Activated naive CD8-positive, alpha-beta T cell treated with anti-CD3 and anti-CD28 coated beads, Interleukin-2, amount 50 U/mL, for 24 hours (primary cell): ENCODE measurements at places on chromosomes 12 and 14.

DNA sequence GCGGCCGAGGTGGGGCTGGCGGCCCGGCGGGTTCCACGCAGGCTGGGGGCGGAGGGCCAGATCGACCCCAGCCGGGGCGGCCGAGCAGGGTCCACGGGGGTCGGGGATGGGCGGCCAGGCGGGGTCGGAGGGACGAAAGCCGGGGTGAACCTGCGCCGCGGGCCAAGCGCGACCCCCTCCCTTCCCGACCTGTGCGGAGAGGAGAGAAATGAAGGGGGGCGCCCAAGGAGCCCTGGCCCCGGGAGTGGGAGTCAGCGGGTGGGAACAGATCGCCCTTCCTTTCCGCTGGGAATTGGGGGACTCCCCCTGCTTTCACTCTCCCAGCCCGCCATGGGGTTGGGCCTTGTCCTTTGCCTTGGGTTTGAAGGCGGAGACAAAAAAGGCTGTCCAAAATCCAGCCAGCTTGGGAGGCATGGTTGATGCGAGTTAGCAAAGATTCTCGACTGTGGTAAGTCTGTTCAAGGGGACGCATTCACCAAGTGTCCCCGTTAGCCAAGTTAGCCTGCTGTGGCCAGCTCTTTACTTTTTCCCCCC is 559 bp upstream of the CKAP4 start:
- H3K27ac ChIP-seq, result peak overlapping the region; percentile 78
- peak overlapping the region; percentile 71 for H3K4me3 ChIP-seq
- DNase-seq, result peak; percentile 48

DNA sequence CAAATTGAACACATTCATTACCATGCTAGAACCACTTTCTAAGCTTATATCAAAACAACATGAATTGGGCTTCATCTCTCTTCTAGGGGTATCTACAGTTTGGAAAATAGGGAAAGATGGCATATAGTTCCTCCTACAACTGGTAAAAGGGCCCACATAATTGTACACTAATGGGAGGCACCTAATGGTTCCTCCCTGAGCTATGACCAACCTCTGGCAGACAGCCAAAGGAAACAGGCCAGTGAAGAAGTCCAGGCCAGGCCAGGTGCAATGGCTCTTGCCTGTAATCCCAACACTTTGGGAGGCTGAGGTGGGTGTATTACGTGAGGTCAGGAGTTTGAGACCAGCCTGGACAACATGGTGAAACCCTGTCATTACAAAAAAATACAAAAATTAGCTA is 23.2 kb upstream of the APOF start:
- H3K4me3 ChIP-seq, result no peak overlapping the region
- no peaks in the 10 kb centered on the region for H3K36me3 ChIP-seq
- no peaks in the 10 kb centered on the region for H3K4me1 ChIP-seq

DNA sequence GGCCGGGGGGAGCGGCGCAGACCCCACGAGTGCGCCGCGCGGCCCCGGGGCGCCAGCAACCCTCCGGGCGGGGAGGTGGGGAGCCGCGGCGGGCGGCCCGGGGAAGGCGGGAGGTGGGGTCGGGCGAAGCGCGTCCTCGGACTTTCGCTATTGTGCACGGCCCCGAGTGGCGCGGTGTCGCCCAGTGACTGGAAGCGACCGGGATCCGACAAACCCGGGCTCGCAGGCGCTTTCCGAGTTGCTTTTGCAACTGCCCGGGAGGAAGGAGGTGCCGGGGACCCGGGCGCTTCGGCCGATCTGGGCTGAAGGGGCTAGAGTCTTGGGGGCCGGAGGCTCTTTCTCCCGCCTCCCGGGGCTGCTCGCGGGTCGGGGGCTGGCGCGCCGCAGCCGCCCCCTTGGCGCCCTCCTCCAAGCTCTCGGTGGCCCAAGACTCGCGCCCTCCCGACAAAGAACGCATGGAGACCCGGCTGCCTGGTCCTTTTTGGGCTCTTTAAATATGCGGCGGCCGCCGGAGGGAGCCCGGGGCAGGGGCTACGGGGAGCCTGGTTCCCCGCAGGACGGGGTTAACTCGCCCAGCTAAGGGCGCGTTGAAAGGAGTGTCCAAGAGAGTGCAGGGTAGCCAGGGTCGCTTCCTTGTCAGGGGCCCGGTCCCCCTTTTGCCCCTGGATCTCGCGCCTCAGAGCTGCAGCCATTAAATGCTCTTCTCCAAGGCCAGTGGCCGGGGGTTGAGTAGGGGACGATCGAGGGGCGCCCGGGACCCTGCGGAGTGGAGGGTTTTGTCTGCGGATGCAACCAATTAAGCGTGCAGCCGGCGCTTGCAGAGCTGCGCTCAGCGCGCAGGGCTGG is 1.4 kb downstream of the HMGA2 start:
- peak; percentile 13 for DNase-seq
- H3K27ac ChIP-seq, result no peak overlapping the region
- peaks cover 28% of the 10 kb centered on the region for H3K4me1 ChIP-seq
- no peaks in the 10 kb centered on the region for H3K36me3 ChIP-seq
- H3K27me3 ChIP-seq, result peaks cover 75% of the 10 kb centered on the region
- peak overlapping the region; percentile 29 for H3K4me3 ChIP-seq

DNA sequence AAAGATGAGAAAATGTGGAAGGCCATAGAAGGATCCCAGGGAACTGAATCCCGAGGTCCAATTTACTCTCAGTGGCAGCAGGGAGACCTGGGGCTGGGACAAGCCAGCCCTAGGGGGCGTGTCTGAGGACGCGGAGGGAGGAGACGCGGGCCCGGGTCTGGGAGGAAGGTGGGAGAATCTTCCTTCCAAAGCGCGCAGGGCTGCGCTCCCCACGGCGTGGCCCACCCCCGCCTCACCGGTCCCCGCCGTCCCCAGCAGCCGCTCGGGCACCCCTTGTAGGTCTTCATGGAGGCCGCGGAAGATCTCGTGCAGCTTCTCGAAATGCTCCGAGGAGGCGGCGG is 323 bp downstream of the VTI1B start:
- H3K4me3 ChIP-seq, result peak overlapping the region; percentile 91
- H3K27me3 ChIP-seq, result no peaks in the 10 kb centered on the region
- DNase-seq, result peak; percentile 62
- H3K4me1 ChIP-seq, result peaks cover 30% of the 10 kb centered on the region
- H3K27ac ChIP-seq, result peak overlapping the region; percentile 75
- peaks cover 16% of the 10 kb centered on the region for H3K36me3 ChIP-seq

GRCh38 chr14:96920023-96920422 is 122.8 kb downstream of the VRK1 start:
- H3K27me3 ChIP-seq, result no peaks in the 10 kb centered on the region
- no peaks in the 10 kb centered on the region for H3K4me1 ChIP-seq
- H3K4me3 ChIP-seq, result no peak overlapping the region
- H3K27ac ChIP-seq, result no peak overlapping the region
- no peak for DNase-seq
- H3K36me3 ChIP-seq, result peaks cover 12% of the 10 kb centered on the region

GRCh38 chr12:67415473-67415872 is 146.3 kb downstream of the CAND1 start:
- no peaks in the 10 kb centered on the region for H3K4me1 ChIP-seq
- H3K27ac ChIP-seq, result no peak overlapping the region
- no peaks in the 10 kb centered on the region for H3K36me3 ChIP-seq
- no peaks in the 10 kb centered on the region for H3K27me3 ChIP-seq
- H3K4me3 ChIP-seq, result no peak overlapping the region
- DNase-seq, result no peak

DNA sequence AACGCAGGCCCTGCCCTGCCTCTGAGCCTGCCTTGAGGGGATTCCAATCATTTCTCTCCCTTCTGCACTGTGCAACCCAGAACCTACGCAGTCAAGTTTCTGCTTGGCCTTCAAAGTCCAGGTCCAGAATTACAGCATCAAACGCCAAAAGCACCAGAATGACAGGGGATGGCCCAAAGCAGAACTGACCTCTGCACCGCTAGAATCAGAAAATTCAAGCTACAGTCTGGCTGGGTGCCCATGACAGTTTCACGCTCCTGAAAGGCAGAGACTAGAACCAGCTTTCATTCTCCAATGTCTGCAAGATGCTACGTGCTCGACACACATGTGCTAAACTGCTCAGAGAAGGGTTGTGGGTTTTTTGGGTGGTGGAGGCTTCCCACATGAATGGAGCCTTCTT is 4.1 kb downstream of the CLMN start:
- no peaks in the 10 kb centered on the region for H3K36me3 ChIP-seq
- DNase-seq, result no peak
- H3K27me3 ChIP-seq, result peaks cover 35% of the 10 kb centered on the region

- no peak for DNase-seq
- H3K4me3 ChIP-seq, result no peak overlapping the region
- H3K27me3 ChIP-seq, result peaks cover 5% of the 10 kb centered on the region
- H3K4me1 ChIP-seq, result no peaks in the 10 kb centered on the region
- H3K36me3 ChIP-seq, result peaks cover 4% of the 10 kb centered on the region
- no peak overlapping the region for H3K27ac ChIP-seq
These were observed 2.3 kb upstream of the CLEC1A start for GRCh38 chr12:10101042-10101579.

- H3K36me3 ChIP-seq, result no peaks in the 10 kb centered on the region
- no peak for DNase-seq
- H3K27ac ChIP-seq, result no peak overlapping the region
These were observed 18.1 kb downstream of the NOS1 start for GRCh38 chr12:117343296-117343695.

DNA sequence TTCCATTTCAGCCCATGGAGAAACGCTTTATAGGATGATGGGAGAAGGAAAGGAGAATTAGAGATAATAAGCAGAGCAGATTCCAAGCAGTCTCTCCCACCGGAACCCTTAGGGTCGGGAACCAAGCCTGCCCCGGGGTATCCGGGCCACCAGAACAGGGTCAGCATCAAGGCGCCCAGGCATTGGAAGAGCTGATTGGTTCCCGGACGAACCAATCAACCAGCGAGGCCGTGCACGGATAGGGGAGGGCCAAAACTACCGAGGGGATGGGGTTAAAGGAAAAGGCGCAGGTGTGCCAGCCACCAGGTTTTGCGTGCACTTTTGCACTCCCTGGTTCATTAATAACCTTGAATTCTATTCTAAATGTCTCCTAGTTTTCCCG is 1.7 kb downstream of the PPM1H start:
- H3K27ac ChIP-seq, result no peak overlapping the region
- DNase-seq, result no peak
- no peak overlapping the region for H3K4me3 ChIP-seq
- H3K27me3 ChIP-seq, result peaks cover 48% of the 10 kb centered on the region
- no peaks in the 10 kb centered on the region for H3K36me3 ChIP-seq

GRCh38 chr14:57049848-57050247 is 218.9 kb downstream of the EXOC5 start:
- no peaks in the 10 kb centered on the region for H3K36me3 ChIP-seq
- H3K4me1 ChIP-seq, result no peaks in the 10 kb centered on the region
- no peak overlapping the region for H3K27ac ChIP-seq
- H3K4me3 ChIP-seq, result no peak overlapping the region
- no peak for DNase-seq

GRCh38 chr14:104140213-104140462 is 1.8 kb downstream of the KIF26A start:
- no peak for DNase-seq
- no peak overlapping the region for H3K4me3 ChIP-seq
- no peaks in the 10 kb centered on the region for H3K36me3 ChIP-seq
- H3K4me1 ChIP-seq, result peaks cover 3% of the 10 kb centered on the region
- H3K27ac ChIP-seq, result no peak overlapping the region

DNA sequence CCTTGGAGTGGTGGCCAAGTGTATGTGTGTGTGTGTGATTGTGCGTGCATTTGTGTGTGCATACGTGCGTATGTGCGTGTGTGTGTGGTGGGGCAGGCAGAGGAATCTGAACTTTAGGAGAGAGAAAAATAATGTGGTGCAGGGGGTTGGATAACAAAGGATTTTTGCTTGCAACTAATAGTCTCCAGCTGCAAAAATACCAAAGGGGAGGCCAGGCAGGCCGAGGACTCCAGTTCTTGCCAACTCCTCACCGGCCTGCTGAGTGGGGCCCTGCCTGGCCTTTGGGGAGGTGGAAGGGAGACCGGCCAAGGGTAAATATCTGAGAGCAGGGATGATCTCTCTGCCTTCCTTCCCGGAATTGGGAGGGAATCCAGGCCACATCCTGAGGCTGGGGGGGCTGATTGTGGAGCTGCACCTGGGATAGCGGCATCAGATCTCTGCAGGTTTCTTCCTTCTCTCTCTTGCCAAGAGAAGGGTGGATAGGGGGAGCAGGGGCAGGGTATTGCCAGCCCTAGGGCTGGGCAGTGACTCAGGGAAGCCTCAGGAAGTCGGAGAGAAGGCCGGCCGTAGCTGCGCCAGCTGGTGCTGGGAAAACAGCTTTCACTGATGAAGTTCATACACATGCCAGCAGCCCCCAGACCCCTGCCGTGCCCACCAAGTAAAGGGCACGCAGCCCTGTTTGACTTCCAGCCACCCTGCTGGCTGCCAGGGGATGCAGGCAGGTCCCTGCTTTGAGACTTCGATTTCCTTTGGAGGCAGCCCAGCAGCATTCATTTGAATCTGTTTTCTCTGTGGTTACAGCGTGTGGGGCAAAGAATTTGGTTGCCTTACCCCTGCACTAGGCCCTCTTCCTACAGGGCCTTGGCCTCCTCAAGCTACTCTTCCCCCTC is 4.6 kb upstream of the LRP1-AS start:
- H3K27me3 ChIP-seq, result no peaks in the 10 kb centered on the region
- H3K4me3 ChIP-seq, result no peak overlapping the region
- no peaks in the 10 kb centered on the region for H3K36me3 ChIP-seq

DNA sequence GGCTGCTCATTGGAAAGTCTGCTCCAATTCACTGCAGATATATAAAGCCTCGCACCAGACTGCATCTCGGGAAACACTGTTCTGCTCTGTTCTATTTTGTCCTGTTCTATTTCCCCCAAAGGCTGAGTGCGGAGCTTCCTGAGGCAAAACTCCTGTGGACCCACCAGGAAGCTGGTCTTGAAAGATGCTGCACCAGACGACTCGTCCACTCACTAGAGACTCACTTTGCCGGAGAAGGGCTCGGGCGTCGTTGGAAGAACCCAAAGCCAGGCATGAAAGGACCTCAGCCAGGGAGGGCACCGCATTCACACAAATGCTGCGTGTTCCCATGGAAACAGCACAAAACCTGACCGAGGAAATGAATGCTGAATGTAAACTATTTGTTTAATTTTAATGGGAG is 331.2 kb upstream of the SFSWAP start:
- H3K4me1 ChIP-seq, result no peaks in the 10 kb centered on the region
- no peaks in the 10 kb centered on the region for H3K36me3 ChIP-seq
- DNase-seq, result no peak
- H3K27me3 ChIP-seq, result no peaks in the 10 kb centered on the region
- no peak overlapping the region for H3K4me3 ChIP-seq
- no peak overlapping the region for H3K27ac ChIP-seq

GRCh38 chr12:22101749-22102243 is 55.8 kb downstream of the CMAS start:
- peaks cover 6% of the 10 kb centered on the region for H3K27me3 ChIP-seq
- H3K4me3 ChIP-seq, result no peak overlapping the region
- H3K27ac ChIP-seq, result no peak overlapping the region
- DNase-seq, result no peak
- no peaks in the 10 kb centered on the region for H3K36me3 ChIP-seq
- peaks cover 9% of the 10 kb centered on the region for H3K4me1 ChIP-seq
